Activated CD4-positive, alpha-beta T cell treated with anti-CD3 and anti-CD28 coated beads, Interleukin-2, amount 10 ng/mL, durations not matched to agents 7 days and 5 days (primary cell): ENCODE measurements at places on chromosomes 4 and X. TPM values are rescaled to one million over a fixed set of nuclear protein-coding genes. Genes with fewer than 3 reads are reported as not detected.
A peak's percentile ranks its signal among the peaks of the same experiment; 100 is the strongest.

Gene OPRPN
- total RNA-seq, result not detected

Gene SMR3B
- total RNA-seq, result not detected

Gene FAM156A
- total RNA-seq, result 23.5 TPM

DNA sequence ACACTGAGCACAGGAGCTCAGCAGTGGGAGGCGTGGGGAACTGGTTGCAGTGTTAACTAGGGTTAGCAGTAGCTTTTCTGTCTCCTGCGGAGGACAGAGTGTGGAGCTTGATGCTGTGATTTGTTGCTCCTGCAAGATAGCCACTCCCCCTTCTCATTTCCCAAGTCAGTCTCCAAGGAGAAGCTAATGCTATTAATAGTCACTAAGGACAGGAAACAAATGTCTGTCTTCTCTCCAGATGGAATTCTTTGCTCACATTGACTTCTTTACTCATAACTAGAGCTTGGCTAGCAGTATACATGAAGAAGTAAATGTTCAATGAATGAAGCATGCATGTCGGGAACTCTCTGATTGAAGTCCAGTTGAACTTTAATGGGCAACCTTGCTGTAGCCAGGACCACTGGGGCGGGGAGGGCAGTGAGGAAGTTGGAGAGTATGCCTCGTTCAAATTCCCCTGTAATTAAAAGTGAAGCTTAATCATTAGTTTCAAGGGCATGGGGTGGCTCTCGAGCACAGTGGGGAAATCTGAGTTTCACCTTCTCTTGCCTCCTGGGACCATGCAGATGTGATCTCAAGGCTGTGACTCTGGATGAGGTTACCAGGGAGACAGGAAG is 156.6 kb upstream of the SCML1 start:
- H3K4me3 ChIP-seq, result no peak overlapping the region
- H3K27me3 ChIP-seq, result peaks cover 6% of the 10 kb centered on the region
- H3K36me3 ChIP-seq, result no peaks in the 10 kb centered on the region
- DNase-seq, result no peak
- H3K27ac ChIP-seq, result no peak overlapping the region

DNA sequence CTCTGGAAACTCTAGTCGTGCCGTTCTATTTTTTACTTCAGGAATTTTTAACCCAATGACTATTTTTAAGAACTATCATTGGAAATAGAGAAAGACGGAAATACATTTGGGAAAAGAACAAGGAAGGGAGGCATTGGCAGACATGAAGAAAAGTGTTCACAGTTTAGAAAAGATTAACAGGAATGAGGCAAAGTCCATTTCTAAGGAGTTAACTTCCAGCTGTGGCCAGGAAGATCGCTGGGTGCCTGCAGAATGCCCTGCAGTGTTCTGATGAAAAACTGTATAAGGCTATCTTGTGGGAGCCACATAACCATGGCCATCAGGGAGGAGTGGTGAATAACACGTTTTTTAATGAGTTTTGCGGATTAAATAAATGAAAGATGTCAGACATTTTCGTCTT is 150.6 kb upstream of the VCX3A start:
- H3K27me3 ChIP-seq, result no peaks in the 10 kb centered on the region
- no peak for DNase-seq
- no peak overlapping the region for H3K27ac ChIP-seq
- H3K36me3 ChIP-seq, result no peaks in the 10 kb centered on the region
- H3K4me3 ChIP-seq, result no peak overlapping the region

- H3K27ac ChIP-seq, result no peak overlapping the region
- no peaks in the 10 kb centered on the region for H3K36me3 ChIP-seq
- H3K27me3 ChIP-seq, result no peaks in the 10 kb centered on the region
- DNase-seq, result no peak
- peaks cover 2% of the 10 kb centered on the region for H3K4me1 ChIP-seq
- H3K4me3 ChIP-seq, result no peak overlapping the region
Observed at GRCh38 chrX:40875476-40875875, 140.1 kb upstream of the MED14 start.

DNA sequence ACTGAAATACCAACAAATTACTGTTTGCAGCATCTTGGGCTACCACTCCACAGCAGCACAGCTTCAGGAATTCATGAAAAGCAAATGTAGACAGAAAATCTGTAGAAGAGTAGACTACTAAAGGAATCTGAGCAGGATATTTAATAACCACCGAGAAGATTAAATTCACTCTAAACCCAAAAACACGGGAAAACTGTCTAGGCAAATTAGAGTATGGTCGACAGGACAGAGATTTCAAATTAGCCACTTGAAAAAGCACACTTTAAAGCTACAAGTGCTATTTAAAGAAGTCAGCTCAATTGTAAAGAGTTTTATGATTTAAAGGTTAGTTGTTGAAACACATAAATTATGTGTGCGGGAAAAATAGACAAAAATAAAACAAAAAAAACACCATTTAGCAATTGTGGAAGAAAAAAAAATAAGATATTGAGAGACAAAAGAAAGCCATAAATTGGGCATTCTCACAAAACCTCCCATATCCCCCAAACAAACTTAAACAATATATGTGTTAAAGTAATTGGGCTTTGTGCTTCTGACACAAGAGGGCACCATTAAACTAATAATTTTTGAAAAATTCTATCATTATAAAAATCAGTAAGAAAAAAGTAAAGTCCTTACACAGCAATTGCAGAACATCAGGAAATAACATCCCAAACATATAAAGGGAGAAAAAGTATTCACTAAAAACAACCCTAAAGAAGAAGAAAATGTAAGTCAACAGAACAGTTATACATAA is 880.8 kb downstream of the TECRL start:
- no peak overlapping the region for H3K27ac ChIP-seq
- no peaks in the 10 kb centered on the region for H3K4me1 ChIP-seq
- no peaks in the 10 kb centered on the region for H3K36me3 ChIP-seq
- no peak overlapping the region for H3K4me3 ChIP-seq

GRCh38 chr4:172975651-172976229 is 192.9 kb upstream of the GALNT7 start:
- no peak overlapping the region for H3K27ac ChIP-seq
- no peak for DNase-seq
- H3K4me3 ChIP-seq, result no peak overlapping the region
- H3K27me3 ChIP-seq, result no peaks in the 10 kb centered on the region

DNA sequence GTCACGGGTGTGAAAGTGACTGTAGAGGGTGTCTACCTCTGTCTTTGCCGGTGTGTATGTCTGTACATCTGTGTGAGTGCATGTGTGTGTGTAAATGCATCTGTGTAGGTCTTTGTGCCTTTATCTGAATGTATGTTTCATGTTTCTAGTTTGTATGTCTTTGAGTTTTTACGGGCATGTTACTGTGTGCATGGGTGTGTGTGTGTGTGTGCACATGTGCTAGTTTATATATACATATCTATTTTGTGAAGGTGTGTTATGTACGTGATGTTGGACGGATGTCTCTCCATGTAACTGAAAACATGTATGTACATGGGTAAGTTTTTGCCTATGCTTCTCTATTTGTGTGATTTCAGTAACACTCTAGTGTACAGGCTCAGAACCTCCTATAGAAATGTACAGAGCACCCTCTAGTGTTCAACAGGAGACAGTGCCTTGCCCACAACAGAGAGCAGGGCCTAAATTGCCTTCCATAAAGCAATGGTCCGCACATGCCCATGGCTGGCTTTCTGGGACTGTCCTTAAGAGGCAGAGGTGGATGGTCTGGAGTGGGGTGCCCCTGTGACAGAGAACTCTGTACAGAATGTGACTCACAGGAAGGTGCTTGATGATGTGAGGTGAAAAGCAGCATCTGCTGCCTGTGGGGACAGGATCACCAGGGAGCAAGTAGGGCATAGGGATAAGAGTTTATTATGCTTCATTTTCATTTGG is 343.5 kb downstream of the RAPGEF2 start:
- H3K27ac ChIP-seq, result no peak overlapping the region
- H3K4me3 ChIP-seq, result no peak overlapping the region
- DNase-seq, result peak; percentile 32
- H3K36me3 ChIP-seq, result no peaks in the 10 kb centered on the region
- H3K27me3 ChIP-seq, result peaks cover 11% of the 10 kb centered on the region

DNA sequence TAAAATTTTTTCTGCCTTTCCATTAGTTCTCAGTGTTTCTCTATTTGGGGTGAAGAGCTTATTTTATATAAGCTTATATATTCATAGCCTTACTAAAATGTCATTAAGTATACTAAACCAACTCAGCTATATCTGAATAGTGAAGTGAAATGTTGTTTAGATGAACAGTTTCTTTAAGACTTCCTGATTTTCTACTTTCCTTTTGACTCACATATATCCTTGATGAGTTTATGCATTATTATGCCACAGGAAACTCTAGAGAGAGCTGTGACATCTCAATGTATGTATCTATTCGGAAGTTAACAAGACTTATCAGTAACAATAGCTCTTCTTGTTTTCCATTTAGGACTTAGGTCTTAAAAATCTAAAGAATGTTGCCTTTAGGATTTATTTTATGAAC is 1491.8 kb upstream of the IGFBP7 start:
- H3K4me1 ChIP-seq, result no peaks in the 10 kb centered on the region
- H3K4me3 ChIP-seq, result no peak overlapping the region

- peak overlapping the region; percentile 98 for H3K27ac ChIP-seq
- peaks cover 54% of the 10 kb centered on the region for H3K4me1 ChIP-seq
- no peaks in the 10 kb centered on the region for H3K27me3 ChIP-seq
Observed at GRCh38 chrX:48918301-48918642, 552 bp downstream of the PIM2 start.

GRCh38 chrX:31053621-31054020 is 18.2 kb downstream of the FTHL17 start:
- no peak overlapping the region for H3K4me3 ChIP-seq
- DNase-seq, result no peak
- H3K27ac ChIP-seq, result no peak overlapping the region

DNA sequence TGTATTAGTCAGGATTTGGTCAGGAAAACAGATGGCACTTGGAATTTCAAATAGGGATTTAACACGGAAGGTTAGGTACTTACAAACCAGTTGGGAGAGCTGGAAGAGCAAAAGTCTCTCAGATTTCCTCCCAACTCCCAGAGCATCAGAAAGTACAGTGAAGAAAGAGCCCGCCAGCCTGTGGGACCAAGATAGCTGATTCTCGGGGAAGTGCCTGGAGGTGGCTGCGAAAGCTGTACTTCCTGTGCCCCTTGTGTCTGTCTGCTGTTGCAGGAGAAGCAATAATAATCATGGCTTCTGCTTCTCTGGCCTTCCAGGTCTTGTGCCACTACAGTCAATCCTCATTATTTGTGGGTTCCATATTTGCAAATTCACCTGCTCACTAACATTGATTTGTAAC is 221.0 kb upstream of the BCOR start:
- H3K4me1 ChIP-seq, result no peaks in the 10 kb centered on the region
- H3K27ac ChIP-seq, result no peak overlapping the region
- H3K27me3 ChIP-seq, result peaks cover 1% of the 10 kb centered on the region
- H3K4me3 ChIP-seq, result no peak overlapping the region
- no peaks in the 10 kb centered on the region for H3K36me3 ChIP-seq

DNA sequence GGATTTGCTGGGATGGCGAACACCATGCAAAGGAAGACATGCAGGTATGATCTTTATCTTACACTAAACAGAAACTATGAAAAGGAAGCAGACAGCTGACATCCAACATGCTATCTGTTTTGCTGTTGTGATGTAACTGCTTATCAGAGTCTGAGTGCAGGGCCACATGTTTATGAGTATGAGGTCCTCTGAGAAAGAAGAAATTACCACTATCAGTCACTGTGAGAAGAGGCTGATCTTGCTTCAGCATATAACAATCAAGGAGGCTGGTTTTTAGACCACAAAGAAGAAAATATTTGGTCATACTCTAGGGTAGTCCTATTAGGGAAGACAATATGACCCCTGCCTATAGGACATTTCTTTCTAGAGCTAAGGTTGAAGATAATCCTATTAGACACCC is 18.5 kb downstream of the CLGN start:
- no peak for DNase-seq
- H3K4me3 ChIP-seq, result no peak overlapping the region
- peaks cover 21% of the 10 kb centered on the region for H3K27me3 ChIP-seq
- H3K4me1 ChIP-seq, result no peaks in the 10 kb centered on the region
- H3K27ac ChIP-seq, result no peak overlapping the region
- H3K36me3 ChIP-seq, result no peaks in the 10 kb centered on the region

DNA sequence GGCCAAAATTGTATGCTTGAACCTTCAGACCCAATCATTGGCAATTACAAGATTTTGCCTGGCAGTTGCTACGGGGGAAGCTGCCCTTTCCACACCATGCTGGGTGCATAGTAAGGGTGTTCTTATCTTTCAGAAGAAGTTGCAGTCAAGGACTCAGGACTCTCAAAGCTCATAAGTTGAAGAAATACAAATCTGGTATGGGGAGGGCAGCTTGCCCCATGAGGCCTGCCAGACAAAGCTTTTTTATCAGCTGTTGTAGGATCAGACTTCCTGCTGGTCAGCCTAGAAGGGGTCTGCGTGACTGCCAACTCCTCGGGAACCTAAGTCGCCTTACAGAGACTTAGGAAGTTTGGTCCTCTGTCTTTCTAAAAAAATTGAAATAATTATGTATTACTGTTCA is 174.9 kb upstream of the TECRL start:
- DNase-seq, result no peak
- no peaks in the 10 kb centered on the region for H3K36me3 ChIP-seq
- H3K27me3 ChIP-seq, result no peaks in the 10 kb centered on the region
- no peak overlapping the region for H3K27ac ChIP-seq

DNA sequence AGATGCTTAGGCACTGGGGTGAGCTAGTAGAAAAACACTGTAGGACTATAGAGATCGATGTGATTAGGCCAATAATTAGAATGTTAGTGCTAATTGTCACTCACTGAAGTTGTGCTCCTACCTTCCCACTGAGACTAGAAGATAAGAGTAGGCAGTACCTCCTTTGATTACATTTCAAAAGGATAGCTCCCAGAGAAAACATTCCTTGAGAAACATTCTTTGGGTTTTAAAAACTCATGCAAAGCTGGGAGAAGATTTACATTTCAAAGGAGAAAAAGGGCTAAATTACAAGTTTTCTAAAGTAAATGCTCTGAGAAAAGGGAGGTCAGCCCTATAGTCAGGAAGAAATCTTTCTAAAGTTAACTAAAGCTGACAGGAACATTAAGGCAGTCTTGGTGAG is 860.3 kb upstream of the NDST4 start:
- no peaks in the 10 kb centered on the region for H3K27me3 ChIP-seq
- no peak overlapping the region for H3K4me3 ChIP-seq
- no peak overlapping the region for H3K27ac ChIP-seq
- H3K4me1 ChIP-seq, result no peaks in the 10 kb centered on the region

DNA sequence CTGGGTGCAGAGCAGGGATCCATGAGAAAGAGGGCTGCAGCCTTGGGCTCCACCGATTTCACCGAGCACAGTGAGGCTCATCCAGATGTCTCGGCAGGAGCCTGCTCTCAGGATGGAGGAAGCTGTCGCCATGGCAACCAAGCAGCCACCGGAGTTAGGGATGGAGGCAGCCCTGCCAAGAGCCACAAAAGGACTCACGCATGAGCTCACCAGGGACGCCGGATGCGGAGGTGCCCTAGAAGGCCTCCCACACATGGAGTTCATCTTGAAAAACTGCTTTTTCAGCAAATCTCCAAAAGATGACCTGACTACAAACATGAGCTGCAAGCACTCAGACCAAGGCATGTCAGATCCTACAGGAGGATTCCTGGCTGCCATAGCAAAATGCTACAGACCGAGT is 90.7 kb downstream of the WFS1 start:
- H3K27me3 ChIP-seq, result no peaks in the 10 kb centered on the region
- no peaks in the 10 kb centered on the region for H3K36me3 ChIP-seq
- no peak overlapping the region for H3K27ac ChIP-seq
